ENCODE measurements at places on chromosomes 7 and 10.

GRCh38 chr7:84735011-84735410 lies 451.8 kb downstream of the SEMA3D start:
- no peaks in the 10 kb centered on the region for H3K27me3 ChIP-seq
- no peak overlapping the region for H3K27ac ChIP-seq
- H3K36me3 ChIP-seq: no peaks in the 10 kb centered on the region
- H3K4me1 ChIP-seq: no peaks in the 10 kb centered on the region
- H3K4me3 ChIP-seq: no peak overlapping the region

DNA sequence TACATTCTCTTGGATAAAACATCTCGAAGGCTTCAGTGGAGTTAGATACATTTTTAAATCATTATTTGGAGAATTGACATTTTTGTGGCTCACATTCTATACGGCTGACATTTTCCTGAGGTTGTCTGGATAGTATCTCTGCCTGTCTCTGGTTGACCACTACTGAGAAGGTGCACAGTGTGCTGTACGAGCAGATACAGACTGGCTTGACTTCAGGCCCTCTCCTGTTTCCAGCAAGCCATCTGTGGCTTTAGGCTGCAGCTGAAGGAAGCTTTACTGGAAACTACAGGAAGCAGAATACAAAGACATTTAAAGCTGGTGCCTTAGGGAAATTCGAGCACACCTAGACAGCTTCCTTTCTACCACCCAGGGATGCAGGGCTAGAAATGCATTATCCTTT lies 39.3 kb upstream of the RSU1 start:
- H3K4me3 ChIP-seq: no peak overlapping the region
- peak; percentile 76 for DNase-seq
- peaks cover 15% of the 10 kb centered on the region for H3K4me1 ChIP-seq

DNA sequence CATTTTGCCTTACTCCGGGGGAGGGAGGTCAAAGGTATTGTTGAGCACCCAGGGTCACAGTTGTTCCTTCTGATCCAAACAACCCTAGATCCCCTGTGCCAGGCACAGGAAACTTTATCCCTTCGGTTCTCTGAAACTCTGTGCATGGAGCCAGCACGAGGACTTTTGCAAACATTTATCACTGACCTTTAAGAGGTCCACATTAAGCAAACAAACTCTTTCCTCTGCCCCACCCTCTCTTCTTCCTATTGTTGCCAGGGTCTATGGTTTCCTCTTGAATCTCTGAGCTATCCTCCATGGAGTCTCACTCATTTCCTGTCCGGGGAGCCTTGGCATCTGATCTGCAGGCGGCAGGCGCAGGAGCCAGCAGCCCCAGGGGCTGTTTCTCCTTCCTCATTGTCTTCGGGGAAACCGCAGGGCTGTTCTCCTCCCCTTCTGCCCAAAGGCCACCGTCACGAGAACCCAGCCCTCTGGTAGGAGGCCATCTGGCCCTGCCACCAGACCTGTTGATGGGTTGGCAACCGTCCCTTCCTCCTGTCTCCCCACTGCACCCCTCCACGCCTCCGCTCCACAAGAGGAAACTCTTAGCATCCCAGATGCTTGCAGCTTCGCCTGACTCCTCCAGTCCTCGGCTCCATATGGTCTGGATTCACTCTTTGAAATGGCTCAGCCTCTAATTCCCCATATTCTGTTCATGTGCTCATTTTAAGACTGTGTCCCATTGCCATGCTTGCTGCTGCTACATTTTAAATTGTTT lies 327.3 kb upstream of the NRP1 start:
- H3K4me1 ChIP-seq: no peaks in the 10 kb centered on the region
- H3K27ac ChIP-seq: peak overlapping the region; percentile 17
- DNase-seq: peak; percentile 75
- H3K36me3 ChIP-seq: no peaks in the 10 kb centered on the region
- no peaks in the 10 kb centered on the region for H3K27me3 ChIP-seq
- peak overlapping the region; percentile 30 for H3K4me3 ChIP-seq

DNA sequence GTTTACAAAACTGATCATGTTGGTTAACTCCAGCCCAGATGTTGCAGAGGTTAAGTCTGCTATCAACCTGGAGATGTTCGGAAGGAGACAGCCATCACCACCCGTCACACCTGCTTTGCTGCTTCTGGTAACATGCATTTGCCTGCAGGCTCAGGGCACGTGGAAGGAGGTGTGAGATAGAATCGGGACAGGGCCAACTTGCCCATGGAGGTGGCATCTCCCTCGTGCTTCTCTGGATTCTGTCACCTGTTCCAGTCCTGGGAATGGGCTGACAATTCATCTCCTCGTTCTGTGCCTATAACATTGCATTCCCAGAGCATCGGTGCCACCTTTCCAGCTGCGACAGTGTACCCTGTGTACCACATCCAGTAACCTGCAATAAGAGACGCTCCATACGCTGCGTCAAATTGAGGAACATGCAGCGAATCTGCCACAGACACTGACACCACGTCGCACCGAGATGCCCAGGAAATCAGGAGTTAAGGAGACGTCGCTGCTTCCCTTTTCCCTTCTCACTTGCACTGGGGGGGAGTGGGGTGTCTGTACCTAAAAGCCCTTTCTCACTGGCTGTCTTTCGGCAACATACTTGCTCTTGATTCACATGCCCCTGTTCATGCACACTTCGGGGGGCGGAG lies 65.8 kb downstream of the ADARB2 start:
- H3K4me3 ChIP-seq: no peak overlapping the region
- H3K36me3 ChIP-seq: no peaks in the 10 kb centered on the region
- H3K27ac ChIP-seq: no peak overlapping the region
- no peak for DNase-seq
- H3K4me1 ChIP-seq: no peaks in the 10 kb centered on the region

DNA sequence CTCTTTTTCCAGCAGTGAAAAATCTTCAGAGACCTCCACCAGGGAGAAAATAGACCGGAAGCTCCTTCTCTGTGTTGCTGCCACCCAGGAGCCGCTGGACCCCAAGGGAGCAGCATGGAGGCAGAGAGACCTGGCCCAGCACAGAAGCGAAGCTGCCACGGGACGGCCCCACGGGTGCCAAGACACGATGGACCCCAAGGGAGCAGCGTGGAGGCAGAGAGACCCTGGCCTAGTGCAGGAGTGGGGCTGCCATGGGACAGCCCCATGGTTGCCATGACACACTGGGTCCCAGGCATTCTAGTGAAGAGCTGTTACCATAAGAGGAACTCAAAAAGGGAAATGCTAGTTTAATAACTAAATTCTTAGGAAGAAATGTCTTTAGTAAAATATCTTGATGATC lies 186.3 kb downstream of the PTPRN2 start:
- no peak overlapping the region for H3K4me3 ChIP-seq
- no peaks in the 10 kb centered on the region for H3K36me3 ChIP-seq

DNA sequence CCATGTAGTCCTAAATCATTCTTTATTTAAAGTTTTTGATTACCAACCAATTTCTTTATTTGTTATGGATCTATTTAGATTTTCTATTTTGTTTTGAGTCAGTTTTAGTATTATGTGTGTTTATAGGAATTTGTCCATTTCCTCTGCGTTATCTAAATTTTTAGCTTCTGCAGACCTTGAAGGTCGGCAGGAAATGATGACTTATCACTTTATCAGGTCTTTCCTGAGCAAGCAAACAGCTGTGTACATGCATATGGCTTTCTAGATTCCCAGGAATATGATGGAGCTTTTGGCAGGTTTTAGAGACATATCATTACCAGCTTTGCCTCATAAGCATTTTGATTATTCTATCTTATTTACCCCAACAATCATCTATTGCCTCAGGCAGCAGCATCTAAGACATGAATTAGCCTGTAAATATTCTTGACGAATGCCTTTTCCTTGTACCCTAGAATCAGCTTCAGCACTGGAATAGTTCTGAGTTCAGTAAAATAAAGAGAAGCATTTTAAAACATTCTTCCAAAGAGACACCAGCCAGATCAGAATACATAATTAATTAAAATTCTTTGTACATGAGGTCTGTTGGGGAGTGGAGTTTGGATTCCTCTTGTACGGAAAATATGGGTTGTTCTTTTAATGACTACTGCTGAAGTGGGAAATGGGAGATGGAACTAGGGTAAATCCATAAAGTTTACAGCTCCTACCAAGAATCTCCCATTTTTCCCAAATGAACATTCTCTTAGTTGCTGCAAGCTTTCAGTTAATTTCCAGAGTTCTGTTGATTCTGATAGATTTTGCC lies 408.8 kb upstream of the SEMA3C start:
- H3K36me3 ChIP-seq: no peaks in the 10 kb centered on the region
- DNase-seq: no peak
- no peak overlapping the region for H3K4me3 ChIP-seq
- H3K27me3 ChIP-seq: no peaks in the 10 kb centered on the region
- H3K27ac ChIP-seq: no peak overlapping the region
- peaks cover 30% of the 10 kb centered on the region for H3K4me1 ChIP-seq

GRCh38 chr10:88116971-88117626 lies 253.7 kb downstream of the PTEN start:
- no peaks in the 10 kb centered on the region for H3K27me3 ChIP-seq
- DNase-seq: no peak
- H3K36me3 ChIP-seq: no peaks in the 10 kb centered on the region
- no peaks in the 10 kb centered on the region for H3K4me1 ChIP-seq
- no peak overlapping the region for H3K4me3 ChIP-seq

DNA sequence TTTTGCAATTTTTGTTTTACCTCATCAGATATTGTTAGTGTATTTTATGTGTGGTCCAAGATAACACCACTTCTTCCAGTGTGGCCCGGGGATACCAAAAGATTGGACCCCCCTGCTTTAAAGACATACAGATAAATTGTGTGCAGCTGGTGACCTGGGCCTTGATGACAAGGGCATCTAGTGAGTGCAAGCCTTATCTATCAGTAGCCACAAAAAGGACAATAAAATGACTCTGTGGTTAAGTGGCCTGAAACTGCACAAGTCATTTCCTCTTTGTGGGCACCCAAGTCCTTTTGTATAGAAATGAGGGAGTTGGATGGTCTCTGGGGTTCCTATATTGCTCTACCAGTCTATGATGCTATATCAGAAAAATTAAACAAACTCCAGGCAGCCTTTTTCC lies 98.1 kb downstream of the PARD3 start:
- no peak overlapping the region for H3K27ac ChIP-seq
- peaks cover 18% of the 10 kb centered on the region for H3K4me1 ChIP-seq
- H3K27me3 ChIP-seq: no peaks in the 10 kb centered on the region
- no peak overlapping the region for H3K4me3 ChIP-seq

DNA sequence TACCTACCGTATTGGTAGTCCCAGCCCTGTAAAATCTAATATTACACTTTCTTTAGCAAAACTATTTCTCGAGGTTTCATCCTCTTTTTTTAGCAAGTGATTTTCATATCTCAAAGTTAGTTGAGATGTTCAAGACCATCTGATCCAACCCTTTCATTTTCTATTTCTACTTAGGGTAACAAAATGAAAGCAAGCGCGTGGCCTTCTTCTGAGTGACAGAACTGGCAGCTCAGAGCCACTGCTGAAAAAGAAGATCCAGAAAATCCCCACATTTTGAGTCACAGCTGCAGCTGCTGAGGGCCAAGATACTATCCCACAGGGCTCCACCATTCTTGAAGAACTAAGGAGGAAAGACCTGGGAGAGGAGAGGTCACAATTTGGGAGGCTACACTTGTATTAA lies 24.8 kb upstream of the ZNF800 start:
- H3K27me3 ChIP-seq: 0 out of 2 replicates have a peak, but pooled peaks cover 2% of the 10 kb centered on the region
- no peak overlapping the region for H3K4me3 ChIP-seq
- no peak for DNase-seq
- H3K4me1 ChIP-seq: no peaks in the 10 kb centered on the region
- no peak overlapping the region for H3K27ac ChIP-seq
